PC-3 (cell line): ENCODE measurements at places on chromosomes 4 and X. TPM values are rescaled to one million over a fixed set of nuclear protein-coding genes. Genes with fewer than 3 reads are reported as not detected.
A peak's percentile ranks its signal among the peaks of the same experiment; 100 is the strongest.

F8A3 gene
- 0.07 and 2.2 TPM in 2 replicates for total RNA-seq

MAPK10 gene
- 0.44 TPM in 1 of 2 replicates, not detected in the other for total RNA-seq

PAK3 gene
- 2.0 and 2.1 TPM in 2 replicates for total RNA-seq

DMD gene
- not detected in 2 replicates for total RNA-seq

CCSER1 gene
- total RNA-seq: 6.0 and 10.1 TPM in 2 replicates

SOWAHD gene
- total RNA-seq: 2.3 and 2.5 TPM in 2 replicates

- no peak for DNase-seq
Observed at GRCh38 chr4:25756503-25756902, 100.9 kb downstream of the SLC34A2 start.

DNA sequence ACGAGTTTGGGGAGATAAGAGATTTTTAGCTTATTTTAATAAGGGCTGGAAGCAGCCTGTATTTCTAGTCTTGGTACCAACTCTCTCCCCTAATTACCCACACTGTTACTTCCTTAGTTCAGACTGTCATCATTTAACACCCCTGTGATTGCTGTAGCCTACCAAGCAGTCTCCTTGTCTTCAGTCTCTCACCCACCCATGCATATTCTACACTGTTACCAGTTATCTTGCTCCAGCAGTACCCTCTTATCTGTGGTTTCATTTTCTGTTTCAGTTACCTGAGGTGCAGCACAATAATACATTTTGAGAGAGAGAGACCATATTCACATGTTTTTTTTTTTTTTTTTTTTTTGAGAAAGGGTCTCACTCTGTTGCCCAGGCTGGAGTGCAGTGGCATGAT is 80.2 kb downstream of the DIAPH2 start:
- DNase-seq: no peak

GRCh38 chr4:176799653-176800052 is 6.9 kb upstream of the VEGFC start:
- no peak for DNase-seq

DNA sequence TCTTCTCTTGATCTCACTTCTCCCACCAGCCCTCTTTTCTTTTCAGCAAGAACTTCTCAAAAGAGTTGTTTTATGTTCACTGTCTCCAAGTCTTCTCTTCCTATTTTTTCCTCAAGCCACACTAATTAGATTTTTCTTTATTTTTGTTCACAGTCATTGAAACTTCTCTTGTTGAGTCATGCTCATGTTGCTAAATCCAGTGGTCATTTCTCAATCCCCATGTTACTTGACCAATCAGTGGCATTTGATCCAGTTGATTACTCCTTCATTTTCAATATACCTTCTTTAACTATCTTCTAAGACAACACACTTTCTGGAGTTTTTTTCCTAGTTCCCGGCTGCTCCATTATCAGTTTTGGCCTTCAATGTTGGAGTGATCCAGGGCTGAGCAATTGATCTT is 103.1 kb upstream of the LSM6 start:
- no peak for DNase-seq

DNA sequence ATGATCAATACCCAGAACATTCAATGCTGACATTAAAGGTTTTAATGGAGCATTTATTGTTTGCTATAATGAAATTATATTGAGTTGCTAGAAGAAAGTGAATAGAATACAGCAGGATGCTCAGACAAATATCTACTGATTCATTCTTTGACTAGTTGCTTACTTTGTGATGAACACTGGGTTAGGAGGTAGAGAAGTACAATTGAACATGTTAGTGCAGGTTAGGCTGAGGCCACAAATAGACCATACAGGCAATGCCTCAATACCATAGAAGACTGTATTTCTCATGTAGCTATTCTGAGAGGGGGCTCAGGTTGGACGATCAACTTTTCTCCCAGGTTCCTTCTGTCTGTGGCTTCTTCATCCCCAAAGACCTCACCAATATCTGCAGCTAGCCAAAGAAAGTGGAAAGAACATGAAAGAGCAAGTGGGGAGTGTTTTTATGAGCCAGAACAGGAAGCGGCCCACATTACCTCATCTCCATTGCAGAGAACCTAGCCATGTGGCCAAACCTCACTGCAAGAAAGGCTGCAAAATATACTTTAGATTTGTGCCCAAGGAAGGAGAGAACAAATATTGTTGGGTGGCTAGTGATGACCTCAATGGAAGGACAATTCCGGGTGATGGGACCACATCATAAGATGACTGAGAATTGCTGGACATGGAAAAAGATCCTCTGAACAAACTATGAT is 180.3 kb upstream of the GATB start:
- DNase-seq: no peak

DNA sequence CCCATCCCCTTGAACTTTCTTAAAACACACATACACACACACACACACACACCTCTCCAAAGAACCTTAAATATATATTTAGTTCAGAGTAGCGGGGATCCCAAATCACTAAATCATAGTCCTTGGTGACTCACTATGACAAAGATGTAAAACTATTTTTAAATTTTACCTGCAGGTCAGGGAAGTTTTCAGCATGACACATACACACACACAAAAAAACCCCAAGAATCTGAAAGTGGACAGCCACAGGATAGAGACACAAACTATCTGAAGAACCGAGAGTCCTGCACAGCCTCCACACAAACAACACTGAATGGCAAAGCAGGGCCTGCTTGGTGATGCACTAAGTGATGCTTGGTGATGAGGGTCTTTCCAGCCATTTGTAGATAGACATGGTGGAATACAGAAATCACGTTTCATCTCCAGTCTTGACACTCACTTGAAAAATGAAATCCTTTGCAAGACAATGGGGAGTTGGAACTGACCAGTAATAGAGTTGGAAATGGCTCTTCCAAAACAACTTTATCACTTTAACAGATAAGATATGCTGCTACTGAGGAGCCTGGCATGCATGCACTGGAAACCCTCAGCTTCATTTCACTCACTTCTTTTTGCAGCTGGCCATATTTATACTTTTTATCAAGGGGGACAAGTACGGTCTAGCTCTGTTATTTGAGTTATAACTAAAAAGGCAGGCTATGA is 307.3 kb downstream of the RAPGEF2 start:
- peak; percentile 87 for DNase-seq
